ENCODE measurements at places on chromosomes 1 and 21.
A peak's percentile ranks its signal among the peaks of the same experiment; 100 is the strongest.

GRCh38 chr1:167904652-167905130 is 9.2 kb downstream of the ADCY10 start:
- DNase-seq = no peak

DNA sequence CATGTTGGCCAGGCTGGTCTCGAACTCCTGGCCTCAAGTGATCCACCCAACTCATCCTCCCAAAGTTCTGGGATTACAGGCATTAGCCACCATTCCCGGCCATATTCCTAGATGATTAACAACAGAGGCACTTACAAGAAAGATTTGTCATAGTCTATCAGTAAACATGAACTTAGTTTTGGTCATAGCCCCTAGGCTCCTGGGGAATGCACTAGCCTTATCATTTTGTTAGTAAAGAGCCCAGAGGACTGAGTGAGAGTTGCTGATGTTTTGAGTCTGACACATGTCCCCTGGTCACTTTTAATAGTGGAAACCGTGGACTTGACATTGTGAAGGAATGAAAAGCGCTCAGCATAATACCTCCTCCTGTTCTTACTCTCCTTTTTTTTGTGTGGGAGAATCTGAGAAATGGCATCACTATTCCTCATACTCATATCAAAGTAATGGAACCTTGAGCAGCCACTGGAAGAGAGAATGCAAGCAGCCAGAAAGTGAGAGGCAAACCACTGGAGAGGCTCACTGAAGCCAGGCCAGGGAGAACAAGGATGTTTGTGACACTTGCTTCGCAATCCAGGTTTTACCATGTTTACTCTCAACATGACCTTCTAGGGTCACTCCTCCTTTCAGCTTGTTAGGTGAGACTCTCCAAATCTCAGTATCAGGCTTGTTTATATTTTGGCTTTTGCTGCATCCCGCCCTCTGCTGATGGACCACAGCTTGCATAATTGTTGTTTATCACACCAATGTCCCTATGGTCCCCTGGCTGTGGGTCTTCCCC is 14.8 kb downstream of the ATP1B1 start:
- no peak for DNase-seq

GRCh38 chr1:212678456-212679410 is 20.9 kb downstream of the BATF3 start:
- DNase-seq = peak; percentile 85

DNA sequence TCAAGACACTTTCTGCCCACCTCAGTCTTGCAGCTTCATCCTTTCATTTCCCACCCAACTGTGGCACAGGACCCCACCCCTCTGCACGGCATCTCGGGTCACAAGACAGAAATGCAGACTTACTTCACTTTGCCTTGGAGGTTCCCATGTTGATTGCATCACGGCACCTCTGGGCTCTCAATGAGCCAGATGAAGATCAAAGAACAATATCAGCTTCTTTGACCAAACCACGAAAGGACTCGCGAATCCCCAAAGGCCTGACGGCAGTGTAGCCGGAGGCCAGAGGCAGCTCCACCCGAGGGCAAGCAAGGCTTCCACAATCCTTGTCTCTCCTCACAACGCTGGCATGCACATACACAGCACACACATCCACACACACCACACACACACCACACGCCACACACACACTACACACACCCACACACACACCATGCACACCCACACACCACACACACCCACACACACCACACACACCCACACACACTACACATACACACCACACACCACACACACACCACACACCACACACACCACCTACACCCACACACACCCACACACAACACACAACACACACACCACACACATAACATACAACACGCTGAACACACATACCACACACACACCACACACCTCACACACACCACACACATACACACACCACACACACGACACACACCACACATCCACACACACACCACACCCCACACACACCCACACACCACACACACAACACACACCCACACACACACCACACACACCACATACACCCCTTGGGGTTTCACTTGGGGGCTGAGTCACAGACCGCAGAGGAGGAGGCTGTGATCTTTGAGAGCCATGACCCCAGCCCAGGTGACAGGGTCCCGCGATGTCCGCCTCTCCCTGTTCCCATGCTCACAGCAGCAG is 35.8 kb downstream of the UBASH3A start:
- DNase-seq = no peak

GRCh38 chr1:93348104-93348728 is 2.5 kb downstream of the DR1 start:
- no peak for DNase-seq

DNA sequence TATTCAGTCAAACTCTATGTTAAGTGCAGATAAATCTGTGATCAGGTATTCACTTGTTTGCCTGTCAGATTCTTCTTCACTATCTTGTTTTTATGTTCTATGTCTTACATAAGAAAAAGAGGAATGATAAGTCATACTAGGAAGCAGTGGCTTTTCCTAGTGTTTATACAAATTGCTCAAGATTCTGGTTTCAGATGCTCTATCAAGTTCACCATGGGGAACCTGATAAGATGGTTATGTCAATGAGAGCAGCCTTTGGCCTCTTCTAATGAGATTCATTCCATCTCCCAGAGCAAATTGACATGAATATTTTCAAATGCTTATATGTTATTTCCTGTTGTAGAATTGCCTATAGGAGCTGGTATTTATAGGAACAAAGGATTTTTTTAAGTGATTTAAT is 218.8 kb upstream of the TMPRSS15 start:
- no peak for DNase-seq

DNA sequence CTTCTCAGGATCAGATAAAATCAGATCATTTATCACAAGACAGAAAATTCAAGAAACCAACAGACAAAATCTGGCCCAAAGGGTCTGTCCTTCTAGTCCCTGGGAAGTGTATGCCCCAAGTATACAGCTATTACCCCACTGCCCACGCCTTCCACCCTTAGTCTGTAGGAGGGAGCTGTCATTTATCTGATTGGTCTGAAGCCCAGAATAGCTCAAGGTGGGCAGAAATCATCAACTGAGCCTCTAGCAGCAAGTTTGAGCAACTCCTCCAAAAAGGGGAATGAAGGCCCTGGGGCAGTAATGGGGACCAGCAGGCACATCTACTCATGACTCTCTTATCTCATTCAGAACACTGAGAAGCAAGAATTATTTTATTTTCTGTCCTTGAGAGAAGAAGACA is 126.9 kb downstream of the MATN1 start:
- no peak for DNase-seq

GRCh38 chr1:66563941-66564630 is 30.1 kb downstream of the SGIP1 start:
- DNase-seq = no peak

- no peak for DNase-seq
Measured at GRCh38 chr1:52613636-52614373, 11.6 kb downstream of the GPX7 start.

DNA sequence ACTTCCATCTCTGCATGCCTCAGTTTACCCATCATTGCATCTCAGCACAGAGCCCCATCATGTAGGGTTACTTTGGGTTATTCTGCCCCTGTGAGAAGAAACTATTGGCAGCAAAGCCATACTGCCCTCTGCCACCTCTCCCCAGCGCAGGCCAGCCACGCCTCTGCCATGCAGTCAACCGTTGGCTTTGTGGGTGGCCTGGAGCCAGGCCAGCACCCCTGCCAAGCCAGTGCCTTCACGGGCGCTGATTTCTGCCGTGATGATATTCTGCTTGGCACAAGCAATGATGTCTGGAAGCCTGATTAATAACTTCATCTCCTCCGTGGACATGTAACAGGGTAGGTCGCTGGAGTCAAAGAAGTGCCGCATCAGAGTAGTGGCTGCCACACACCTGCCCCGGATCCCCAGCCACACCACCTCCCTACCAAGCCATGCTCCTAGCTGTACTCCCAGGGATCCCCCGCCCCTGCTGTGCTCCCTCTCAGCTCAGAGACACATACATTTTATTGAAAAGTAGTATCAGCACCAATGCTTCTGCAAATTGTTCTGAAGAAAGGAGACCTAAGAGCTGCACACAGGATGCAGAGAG is 15.0 kb upstream of the CEP85 start:
- no peak for DNase-seq

DNA sequence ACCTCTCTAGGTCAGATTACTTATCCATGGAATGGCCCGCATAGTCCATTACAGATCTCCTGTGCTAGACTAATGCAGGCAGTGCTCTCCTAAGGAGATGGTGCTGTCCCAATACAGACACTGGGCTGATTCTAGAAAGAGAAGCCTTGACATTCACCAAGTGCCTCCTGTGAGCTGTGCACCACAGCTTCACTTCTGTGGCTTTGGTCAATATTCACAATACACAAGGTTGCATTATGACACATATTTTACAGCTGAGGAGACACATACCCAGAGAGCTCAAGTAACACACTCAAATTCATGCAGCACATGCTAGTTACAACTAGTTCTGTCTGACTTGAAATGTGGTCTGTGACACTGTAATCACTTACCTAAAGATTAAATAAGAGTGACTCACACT is 59.4 kb upstream of the LRRC8B start:
- peak; percentile 28 for DNase-seq

- DNase-seq = no peak
Measured at GRCh38 chr21:25831300-25831960, 96.7 kb downstream of the GABPA start.

- no peak for DNase-seq
Measured at GRCh38 chr1:85225624-85226380, 25.0 kb upstream of the SYDE2 start.

DNA sequence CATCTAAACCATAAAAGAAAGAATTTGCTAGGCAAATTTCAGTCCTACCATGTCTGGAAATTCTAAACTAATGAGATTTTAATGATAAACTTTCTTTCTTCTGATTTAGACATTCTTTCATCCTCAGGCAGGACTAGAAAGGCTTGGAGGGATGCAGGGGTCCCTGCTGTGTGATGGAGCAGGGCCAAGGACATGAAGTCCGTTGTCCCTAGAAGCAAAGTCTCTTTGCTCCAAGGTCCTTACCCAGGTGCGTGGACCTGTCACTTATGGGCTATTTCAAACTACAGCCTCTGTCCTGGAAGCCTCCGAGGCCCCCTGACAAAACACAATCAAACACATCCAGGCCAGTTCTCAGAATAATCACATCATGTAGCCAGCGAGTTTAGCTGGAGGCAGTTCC is 26.6 kb downstream of the URB1 start:
- DNase-seq = no peak

- DNase-seq = no peak
Measured at GRCh38 chr1:153387785-153388184, 3.1 kb downstream of the S100A8 start.

DNA sequence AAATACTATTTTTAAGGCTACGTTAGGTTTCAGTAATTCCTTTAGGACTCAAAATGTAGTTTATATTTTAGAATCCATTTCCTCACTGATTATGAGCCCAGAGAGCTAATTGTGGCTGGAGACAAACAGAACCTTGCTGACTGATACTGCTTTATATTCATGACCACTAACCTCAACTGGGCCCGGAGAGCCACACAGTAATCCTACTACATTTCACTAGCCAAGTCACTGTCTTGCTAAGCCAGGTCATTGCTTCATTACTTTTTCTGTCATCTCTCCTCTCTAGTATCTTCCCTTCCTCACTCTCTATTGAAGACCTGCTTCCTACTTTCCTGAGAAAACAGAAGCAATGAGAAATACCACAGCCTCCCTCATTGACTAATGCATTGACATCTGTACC is 24.7 kb downstream of the IL23R start:
- no peak for DNase-seq

GRCh38 chr21:34177919-34178567 is 104.7 kb downstream of the MRPS6 start:
- no peak for DNase-seq

DNA sequence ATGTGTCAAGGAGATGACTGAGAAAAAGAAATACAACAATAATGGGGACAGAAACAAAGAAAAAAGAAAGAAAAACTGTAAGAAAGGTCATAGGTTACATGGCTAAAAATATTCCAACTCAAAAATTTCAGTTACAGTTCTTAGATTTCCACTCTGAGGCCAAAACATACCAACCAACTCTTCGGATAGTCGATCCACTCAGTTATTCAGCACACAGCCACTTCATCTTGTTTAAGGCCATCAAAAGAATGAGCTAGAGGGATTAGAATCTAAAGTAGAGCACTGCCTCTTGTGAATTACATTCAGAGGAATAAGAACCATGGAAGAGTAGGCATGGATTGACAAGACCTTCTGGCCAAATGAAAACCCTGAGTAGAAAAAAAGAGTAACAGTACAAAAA is 277.0 kb downstream of the MRPL39 start:
- no peak for DNase-seq

DNA sequence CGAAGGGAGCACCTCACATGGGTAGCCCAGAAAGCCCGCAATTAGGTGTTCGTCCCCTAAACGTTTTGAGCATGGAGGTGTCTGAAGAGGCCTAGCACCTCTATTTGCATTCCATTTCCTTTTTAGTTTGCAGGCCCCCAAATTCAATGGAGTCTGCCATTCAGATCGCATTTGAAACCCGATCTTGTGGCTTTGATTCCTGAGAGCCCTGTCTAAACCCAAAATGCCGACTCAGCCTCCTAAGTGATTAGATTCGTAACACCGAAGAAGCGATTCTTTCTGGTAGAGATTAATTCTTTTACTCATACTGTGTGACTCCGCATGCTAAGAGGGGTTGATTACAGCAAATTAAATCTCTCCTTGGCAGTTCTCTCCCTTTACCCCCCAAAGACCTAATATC is 415.2 kb upstream of the KAZN start:
- no peak for DNase-seq

DNA sequence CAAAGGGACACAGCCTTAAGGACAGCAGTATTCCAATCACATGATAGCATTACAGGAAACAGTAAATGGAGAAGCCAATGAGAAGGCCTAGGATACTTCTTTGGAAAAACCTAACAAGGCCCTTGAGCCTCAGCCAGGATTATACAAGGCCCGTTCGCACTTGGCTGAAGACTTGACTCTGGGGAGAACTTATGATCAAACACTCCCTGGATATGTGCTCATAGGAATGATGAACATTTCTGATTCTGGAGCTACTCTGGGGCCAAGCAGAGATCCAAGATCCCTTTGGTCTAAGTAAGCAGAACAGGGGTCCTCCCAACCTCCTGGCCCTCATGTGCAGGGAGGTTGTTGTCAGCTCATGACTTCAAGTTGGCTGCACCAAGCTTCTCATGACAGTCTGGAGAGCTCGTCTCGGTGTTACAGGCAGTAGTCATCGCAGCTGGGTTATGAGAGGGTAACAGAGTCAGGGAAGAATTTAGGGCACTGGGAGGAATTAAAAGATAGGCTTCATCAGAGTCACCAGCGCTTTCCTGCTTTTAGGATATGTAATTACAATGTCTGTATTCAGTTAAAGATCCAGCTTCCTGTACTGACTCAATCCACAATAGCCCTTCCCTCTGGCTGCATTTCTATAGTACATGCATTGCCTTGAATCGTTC is 92.5 kb upstream of the IRF2BP2 start:
- no peak for DNase-seq

Data from GM06990 (cell line).